ENCODE measurements at places on chromosomes 11 and 22. TPM values are rescaled to one million over a fixed set of nuclear protein-coding genes. Genes with fewer than 3 reads are reported as not detected.

- DNase-seq: no peak
Observed at GRCh38 chr22:24247011-24247507, 2.2 kb upstream of the GGT5 start.

- DNase-seq: no peak
Observed at GRCh38 chr11:134578807-134579723, 167.0 kb upstream of the B3GAT1 start.

Gene ARL2
- 57.6 TPM for polyA plus RNA-seq

- no peak for DNase-seq
Observed at GRCh38 chr11:111833524-111833923, 37.9 kb downstream of the ALG9 start.

DNA sequence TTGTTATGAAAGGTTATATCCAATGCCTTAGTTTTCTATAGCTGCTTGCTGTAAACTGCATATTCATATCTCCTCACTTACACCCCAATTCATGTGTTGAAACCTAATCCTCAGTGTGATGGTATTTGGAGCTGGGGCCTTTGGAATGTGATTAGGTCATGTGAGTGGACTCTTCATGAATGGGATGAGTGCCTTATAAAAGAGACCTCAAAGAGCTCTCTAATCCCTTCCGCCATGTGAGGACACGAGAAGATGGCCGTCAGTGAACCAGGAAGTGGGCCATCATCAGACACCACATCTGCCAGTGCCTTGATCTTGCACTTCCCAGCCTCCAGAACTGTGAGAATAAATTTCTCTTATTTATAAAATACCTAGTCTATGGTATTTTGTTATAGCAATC lies 79.3 kb downstream of the CYP2R1 start:
- no peak for DNase-seq

Gene CRYAB
- polyA plus RNA-seq: not detected

DNA sequence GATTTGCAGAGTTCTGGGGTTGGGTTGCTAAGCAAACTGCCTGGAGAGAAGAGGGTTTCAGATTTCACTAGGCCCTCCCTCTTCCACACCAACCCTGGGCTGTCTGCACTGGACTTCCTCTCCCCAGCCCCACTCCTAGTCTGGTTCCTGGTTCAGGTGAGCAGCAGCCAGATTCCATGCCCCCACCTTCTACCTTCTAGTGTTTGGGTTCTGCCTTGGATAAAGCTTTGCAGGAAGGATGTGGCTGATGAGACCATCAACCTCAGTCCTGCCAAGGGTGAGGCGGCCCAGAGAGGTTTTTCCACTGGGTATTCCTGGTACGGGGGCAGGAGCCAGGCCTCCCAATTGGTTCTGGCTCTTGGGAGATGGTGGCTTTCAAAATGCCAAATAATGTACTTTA lies 68.3 kb downstream of the BCR start:
- no peak for DNase-seq

- no peak for DNase-seq
Observed at GRCh38 chr11:4065601-4066377, 28.8 kb upstream of the RRM1 start.

Gene POU2AF1
- 3.8 TPM for polyA plus RNA-seq

Gene TSGA10IP
- polyA plus RNA-seq: not detected

Gene SPON1
- 0.45 TPM for polyA plus RNA-seq

Gene HEPN1
- polyA plus RNA-seq: not detected

DNA sequence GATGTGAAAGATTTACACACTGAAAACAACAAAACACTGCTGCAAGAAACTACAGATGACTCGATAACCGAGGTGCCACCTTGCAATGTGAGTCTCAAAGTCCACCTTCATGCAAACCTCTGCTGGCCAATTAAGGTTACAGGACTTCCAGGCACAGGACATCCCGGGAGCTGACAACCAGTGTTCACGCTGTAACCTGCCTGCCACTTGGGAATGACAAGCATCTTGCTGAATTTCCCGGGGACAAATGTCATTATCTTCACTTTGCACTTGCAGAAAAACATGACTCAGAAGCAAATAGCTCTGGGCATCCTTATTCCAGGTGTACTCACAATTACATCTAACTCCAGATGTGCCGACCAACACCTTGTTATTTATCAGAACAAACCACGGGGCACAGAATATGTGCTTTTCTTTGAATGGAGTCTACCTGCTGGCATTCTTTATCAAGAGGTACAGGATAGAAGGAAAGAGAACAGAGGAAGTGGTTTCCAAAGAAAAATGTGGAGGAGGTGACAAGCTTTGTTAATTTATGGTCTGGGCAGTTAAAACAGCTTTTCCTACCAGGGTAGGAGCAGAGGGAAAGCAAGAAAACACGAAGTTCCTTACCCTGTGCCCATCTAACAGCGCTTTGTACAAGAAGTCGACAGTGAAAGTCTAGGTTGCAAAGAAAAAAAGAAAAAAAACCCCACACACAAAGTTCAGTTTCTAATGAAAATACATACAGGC lies 72.3 kb downstream of the SHANK2 start:
- DNase-seq: no peak

Gene PGA5
- polyA plus RNA-seq: not detected

Gene CTSD
- 151 TPM for polyA plus RNA-seq

DNA sequence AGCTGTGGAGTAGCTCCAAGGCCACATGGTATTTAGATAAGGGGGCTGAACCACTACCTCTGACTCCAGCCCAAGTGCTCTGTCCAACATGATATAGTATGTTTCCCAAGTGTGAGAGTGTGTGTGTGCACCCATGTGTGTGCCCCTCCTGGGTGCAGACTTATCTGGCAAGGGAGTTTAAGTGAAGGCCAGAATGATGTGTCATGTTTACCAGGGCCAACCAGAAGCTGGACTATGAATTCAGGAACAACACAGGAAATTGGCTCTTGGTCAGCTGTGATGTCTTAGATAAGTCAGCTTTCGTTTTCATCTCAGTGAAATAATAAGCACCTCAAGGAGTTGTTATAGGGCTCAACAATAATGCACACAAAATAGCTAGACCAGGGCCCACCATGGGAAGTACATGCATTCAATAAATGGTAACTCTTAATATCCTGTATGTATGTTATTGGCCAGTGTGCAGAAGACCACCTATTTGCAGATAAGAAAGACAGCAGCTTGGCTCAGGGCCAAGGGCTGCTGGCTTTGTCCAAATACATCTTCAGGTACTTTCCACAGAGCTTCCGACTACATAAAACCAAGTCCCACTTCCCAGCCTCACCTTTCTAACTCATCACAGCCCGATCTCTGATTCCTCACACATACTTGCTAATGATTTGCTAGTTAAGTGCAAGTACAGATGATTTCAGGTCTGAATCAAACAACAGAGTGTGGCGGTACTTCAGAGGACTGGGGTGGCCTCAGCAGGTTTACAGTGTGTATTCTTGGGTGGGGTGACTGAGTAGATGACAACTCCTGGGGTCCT lies 120.9 kb downstream of the ME3 start:
- no peak for DNase-seq

Gene RASL10A
- polyA plus RNA-seq: not detected

Gene OR56A1
- polyA plus RNA-seq: not detected

- peak; percentile 64 for DNase-seq
Observed at GRCh38 chr11:14713496-14714244, 70.1 kb downstream of the PDE3B start.

DNA sequence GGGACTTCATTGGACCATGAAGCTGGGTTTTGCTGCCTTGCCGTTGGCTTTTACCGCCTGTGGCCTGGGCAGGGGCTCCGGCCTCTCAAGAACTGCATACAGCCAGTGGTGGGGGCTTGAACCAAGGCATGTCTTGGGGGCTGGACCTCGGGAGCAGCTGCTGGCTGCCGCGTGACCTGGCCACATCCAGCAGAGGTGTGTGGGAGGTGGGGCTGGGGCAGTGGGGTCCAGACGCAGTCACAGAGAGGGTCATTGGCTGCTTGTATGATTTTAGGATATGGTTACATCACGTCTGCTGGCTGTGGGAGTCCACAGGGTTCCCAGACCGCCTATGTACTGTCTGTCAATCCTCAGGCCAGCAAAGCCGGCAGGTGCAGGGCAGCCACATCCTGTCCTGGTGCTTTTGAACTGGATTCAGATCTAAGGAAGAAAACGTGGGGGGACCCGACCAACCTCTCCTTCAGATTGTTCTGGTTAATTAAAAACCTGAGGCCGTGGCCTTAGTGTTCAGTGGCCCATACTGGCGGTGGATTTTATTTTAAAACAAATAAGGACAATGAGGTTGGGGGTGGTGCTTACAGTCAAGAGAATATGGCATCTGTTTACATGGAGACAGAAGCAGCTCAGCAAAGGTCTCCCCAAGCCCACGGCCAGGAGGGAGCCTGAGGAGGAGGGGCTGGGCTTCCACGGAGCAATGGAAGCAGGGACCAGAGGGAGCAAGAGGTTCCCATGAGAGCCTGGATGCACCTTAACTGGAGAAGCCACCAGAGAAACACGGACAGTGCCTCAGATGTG lies 426.0 kb downstream of the TBC1D22A start:
- DNase-seq: no peak

Gene CRYBA4
- not detected for polyA plus RNA-seq

Gene TIGD3
- polyA plus RNA-seq: 0.84 TPM

- DNase-seq: no peak
Observed at GRCh38 chr11:83097429-83098075, 25.9 kb upstream of the RAB30 start.

DNA sequence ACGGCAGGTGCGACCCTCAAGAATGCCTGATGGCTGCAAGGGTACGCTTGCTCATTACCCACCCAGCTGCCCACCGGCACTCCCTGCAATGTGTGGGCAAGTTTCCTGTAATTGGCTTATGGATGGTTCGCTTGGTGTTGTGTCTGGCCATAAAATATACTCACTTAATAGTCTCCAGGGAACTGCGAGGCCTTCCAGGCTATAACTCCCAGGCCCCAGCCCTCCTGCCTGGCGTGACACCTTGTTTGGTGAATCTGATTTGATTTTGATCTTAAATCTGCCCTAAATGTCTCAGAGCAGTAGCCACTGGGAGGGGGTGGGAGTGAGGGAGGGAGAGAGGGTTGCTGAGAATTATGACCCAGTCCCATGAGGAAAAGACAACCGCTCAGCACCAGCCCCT lies 572.2 kb downstream of the BUD13 start:
- DNase-seq: no peak

GRCh38 chr22:43183496-43184277 lies 3.2 kb downstream of the TTLL12 start:
- DNase-seq: no peak

DNA sequence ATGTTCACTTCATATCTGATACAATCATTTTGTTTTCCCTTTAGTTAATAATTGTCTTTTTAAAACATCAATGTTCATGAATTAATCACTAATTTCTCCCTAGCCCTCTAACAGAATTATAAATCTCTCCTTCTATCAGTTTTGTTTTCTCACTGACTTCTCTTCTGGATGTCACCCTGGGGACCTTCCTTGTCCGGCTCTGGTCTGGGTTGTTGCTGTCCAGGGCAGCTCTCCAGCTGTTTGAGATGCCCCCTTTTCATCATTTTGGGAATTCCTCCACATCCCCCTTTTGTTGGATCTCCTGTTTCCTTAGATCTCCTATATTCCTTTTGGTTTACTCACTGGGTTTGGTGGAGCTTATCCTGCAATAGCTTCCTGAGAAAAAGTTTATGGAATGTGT lies 35.6 kb upstream of the PSMA1 start:
- DNase-seq: no peak

- no peak for DNase-seq
Observed at GRCh38 chr11:118448294-118448693, 12.0 kb downstream of the KMT2A start.

Gene PIWIL4
- polyA plus RNA-seq: 1.3 TPM
